Panc1 (cell line): ENCODE measurements at places on chromosomes 7 and 10.

DNA sequence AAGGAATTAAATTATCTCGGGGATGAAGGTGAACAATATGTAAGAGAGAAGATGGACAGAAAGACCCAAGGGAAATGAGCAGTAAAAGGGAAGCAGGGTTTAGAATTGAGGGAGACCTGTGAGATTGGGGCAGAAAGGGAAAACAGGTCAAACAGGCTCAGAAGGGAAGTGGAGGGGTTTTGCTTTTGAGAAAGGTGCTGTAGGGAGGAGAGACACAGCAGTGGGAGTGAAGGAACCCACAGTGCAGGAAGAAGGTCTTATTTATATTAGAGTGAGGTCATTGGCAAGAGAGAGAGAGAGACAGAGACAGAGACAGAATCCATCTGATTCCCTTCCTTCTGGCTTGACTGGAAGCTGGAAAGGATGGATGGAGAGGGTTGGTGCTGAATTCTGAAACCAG lies 3.5 kb upstream of the TCAF1 start:
- no peak for DNase-seq

DNA sequence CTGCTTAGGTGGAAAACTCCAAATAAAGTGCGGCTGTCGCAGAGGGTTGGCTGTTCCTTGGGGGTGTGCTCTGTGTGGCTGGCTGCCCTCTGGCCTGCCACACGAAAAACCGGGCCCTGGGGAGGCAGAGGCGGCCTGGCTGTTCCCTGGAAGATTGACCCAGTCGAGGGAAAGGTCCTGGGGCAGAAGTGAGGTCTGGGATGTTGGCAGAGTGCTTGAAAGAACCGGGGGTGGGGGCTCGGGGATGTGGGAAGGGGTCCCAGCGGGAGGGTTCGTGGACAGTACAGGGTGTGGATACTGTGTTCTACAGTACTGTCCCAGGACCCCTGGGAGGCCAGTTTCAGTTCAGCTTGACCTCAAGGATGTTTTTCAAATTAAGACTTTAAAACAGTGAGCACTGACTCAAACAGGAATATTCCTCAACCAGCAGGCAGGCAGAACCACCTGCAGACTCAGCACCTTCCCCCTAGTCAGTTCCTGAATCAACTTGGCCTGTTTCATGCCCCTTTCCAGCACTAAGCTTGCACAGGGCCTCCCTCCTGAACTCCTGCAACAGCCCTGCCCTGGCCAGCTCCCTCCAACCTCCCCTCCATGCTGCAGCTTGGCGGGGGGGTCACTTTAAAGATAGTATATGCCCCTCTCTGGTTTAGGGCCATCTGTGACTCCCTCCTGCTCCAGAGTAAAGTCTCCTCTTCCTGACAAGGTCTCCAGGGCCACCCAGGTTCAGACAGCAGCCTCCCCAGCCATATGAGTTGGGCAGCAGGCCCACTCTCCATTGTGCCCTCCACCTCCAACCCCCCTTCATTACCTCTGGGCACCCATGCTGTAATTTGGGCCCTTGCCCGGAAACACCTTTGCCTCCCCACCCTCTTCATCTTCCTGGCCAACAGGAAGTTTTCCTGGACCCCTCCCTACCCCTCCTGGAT lies 3.2 kb upstream of the ATP6V1F start:
- no peak for DNase-seq

GRCh38 chr7:41065663-41066062 lies 637.2 kb downstream of the INHBA start:
- DNase-seq = no peak

DNA sequence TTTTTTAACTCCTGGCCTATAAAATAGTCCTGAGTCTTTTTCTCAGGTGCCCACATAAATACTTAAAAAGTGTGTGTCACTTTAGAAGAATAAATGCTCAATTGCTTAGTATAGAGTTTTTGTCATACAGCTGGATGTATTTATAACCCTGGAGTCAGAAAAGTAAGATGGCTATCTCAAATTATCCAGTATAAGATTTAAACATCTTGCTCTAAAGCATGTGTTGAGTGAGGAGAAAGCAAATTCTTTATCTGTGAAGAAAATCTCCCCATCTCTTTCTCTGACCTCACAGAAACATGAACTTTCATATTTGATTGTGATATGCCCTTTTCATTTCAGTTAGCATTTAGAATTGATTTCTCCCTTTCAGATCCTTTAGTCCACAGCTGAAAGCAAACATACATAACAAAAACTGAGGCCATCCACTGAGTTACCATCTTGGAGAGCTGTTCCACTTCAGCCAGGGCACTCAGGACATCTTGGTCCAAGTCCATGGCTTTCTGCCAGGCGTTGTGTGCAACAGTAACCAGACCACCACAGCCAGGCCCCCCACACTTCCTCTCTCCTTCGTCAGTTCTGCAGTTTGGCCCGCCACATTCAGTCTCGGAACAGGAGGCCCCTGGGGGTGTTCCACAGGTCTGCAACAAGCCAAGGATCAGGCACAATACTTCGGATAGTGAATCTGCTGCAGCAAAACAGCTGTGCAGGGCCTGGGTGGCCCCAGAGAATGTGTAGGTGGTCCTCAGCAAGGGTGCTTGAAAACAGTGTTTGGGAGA lies 40.9 kb downstream of the DLD start:
- no peak for DNase-seq

DNA sequence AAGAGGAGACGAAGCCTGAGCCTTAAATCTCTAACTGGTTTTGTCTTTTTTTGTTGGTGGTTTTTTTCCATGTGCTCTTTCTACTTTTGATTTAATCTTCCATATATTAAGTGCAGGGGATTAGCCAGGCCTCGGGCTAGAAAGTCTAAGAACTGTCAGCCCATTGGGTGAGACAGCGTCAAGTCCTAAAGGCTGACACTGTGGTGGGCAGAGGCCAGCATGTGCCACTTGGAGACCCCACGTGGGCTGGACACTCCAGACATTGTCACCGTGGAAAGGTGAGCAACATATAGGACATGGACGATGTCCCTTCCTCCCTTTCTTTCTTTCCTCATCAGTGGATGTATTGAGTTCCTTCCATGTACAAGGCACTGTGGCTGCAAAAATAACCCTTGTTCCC lies 129.3 kb downstream of the TMEM178B start:
- no peak for DNase-seq

DNA sequence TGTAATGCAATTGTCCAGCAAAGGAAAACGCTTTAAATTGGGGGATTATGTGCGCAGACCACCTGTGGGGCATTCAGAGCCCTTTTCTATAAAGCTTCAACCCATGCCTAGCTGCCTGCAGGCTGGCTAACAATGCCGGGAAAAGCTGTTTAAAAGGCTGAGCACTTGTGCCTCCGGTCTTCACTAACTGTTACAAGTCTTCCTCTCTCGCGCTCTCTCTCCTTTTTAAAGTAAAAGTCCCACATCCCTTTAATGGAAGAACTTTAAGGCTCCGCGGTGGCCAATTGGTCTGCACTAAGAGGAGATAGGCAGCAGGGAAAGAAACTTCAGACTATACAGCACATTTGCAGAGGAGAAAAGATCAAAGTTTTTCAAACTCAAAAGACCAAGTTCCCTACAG lies 4.6 kb downstream of the FZD8 start:
- DNase-seq = no peak

GRCh38 chr7:100603726-100604027 lies 1.5 kb downstream of the PCOLCE start:
- DNase-seq = no peak

- DNase-seq = peak; percentile 86
Observed at GRCh38 chr10:125084191-125084613, 76.2 kb downstream of the CTBP2 start.

- DNase-seq = no peak
Observed at GRCh38 chr7:88072715-88073055, 138.6 kb downstream of the ADAM22 start.

DNA sequence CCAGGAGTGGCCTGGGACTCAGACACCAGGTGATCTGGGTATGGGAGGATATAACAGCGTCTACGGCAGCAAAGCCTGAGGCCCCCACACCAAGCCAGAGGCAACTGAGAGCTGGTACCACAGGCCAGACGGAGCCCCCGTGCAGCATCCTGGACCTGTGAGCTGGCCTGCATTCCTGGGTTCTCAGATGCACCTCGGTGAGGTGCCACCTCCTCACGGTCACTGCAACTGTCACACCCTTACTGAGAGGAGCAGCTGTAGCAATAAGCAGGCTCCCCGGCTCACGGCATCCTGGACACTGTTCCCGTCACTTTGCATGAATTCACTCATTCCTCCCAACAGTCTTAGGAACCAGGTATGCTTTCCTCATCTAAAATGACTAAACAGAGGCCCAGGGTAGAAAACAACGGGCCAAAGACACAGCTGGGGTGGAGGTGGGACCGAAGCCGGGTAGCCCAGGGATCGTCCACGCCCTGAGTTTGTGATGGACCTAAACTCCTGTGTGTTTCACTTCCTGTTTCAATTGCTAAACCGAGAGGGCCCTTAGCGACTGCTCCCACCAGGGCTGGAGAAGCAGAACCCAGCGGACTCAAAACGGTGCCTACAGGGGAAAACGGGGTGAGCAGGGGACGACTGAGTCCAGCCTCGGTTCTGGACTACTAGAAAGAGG lies 98.7 kb downstream of the CTBP2 start:
- no peak for DNase-seq

DNA sequence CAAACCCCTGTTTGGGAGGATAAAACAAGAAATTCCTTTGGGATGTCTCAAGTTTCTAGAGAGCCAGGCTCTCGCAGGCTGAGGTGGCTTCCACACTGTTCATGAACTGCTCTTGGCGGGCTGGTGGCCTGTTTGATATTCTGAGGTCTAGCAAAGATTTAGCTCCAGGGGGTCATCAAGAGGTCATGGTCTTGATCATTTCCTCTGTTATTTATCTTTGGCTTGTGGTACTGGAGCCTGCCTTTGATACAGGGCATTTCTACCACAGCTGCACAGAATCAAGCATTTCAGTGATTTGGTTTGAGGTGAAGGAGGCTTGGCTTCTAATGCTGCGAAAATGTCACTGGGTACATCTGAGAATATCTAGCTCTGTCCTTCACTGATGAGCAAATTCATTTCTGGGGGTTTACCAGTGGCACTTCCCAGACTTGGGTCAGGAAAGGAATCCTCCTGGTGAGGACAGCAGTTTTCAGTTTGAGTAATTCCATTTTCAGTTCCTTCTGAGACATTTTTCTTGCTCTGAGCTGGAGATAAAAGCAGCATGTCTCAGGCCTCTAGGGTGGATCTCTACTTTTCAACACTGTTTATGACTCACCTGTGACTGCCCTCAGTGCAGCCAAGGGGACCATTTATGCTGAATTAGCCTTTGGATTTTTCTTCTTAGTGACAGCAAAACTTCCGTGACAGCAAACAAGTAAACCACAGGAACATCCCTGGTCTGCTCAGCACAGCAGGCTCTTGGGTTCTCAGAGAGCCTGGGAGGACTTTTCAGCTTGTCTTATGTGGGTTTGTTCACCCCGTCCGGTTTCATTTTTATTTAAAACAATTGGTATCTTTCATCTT lies 312.0 kb downstream of the RNLS start:
- DNase-seq = no peak

- DNase-seq = no peak
Observed at GRCh38 chr10:47451273-47451997, 32.5 kb downstream of the ANXA8 start.
